ENCODE measurements at places on chromosomes 4 and X.

GRCh38 chr4:38948551-38948950, 80.9 kb downstream of the FAM114A1 start:
- DNase-seq = no peak

DNA sequence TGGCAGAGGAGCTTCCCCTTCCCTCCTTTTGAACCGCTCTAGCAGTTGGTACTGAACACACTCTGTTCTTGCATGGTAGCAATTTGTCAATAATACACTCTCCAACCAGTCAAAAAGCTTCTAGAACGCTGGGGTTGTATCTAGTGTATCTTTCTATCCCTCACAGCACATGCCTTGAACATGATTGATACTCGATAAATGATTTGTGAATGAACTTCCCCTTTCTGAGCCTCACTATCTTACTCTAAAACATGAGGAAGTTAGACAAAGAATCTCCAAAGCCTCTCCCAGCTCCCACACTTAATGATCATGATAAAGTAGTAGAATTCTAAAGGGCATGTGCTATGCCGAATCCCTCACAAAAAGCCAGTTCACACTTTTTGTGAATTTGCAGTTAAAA, 64.4 kb downstream of the DLG3 start:
- no peak for DNase-seq

DNA sequence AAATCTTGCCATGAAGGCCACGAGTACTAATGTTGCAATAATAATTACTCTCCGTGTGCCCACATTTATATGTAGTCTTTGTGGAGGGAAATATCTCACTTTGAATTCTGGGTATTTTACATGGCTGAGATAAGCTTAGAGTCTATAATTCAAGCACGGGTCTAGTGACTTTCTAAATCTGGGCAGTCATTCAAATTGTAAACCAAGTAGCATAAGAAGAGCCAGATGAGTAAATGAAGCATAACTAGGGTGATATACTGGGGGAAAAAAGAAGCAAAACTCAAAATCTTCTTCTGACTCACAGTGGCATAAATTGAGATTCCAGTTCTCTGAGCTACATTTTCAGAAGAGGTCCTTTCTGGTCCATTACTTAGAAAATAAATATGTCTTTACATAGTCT, 53.0 kb downstream of the MAPK10 start:
- no peak for DNase-seq

DNA sequence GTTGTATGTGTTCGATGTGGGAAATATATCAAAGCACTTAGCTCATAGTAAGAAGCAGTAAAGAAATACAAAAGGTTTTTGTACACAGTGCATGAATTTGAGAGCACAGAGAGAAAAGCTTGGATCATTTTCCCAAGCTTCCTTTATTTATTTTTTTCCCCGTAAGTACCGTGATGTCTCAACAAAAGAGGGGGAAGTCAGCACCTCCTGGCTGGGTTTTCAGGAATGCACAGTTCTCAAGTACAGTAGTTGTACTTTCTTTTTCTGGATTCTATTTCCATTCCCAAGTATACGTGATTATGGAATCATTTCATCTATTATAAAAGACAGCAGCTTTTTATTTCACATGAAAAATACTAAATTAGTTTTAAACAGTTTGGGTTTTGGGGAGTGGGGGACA, 171.5 kb upstream of the EDNRA start:
- DNase-seq = no peak

DNA sequence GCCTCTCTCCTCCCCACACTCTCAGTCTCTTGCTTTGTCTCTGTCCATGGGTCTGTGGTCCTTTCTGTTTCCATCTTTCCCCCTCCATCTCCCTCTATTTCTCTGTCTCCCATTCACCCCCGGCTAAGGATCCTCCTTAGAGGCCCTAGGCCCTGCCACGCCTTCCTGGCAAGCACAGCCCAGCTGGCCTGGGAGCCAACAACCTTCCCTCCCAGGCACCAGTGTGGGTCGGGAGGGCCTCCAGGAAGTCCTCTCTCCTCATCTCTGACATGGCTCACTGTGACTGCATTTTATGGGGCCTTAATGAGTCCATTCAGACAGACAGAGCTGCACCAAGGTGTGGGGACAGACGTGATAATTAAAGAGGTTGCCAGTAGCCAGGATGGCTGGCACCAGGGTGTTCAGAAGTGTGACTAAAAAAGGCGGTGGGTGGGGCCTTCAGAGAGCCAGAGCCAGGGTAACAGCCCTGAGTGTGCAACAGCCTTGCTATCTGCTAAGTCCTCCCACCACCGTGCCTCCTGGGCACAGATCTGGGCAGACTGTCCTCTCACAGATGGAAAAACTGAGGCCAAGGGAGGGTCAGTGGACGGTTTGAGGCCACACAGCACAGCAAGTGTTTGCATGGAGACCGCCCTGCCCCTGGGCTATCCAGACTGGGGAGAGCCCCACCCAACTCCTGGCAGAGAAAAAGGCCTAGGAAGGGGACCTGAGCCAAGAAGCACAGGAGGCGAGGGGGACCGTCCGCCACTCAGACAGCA, 31.5 kb downstream of the BLOC1S4 start:
- no peak for DNase-seq
